ENCODE measurements at places on chromosomes 4 and X.

- DNase-seq, result no peak
Measured at GRCh38 chrX:67351411-67351810, 192.4 kb upstream of the AR start.

GRCh38 chrX:134749706-134750445 is 91.6 kb upstream of the PLAC1 start:
- DNase-seq, result no peak

GRCh38 chr4:26272654-26273615 is 47.9 kb upstream of the RBPJ start:
- DNase-seq, result no peak

- no peak for DNase-seq
Measured at GRCh38 chr4:117596917-117597480, 437.3 kb upstream of the NDST3 start.

DNA sequence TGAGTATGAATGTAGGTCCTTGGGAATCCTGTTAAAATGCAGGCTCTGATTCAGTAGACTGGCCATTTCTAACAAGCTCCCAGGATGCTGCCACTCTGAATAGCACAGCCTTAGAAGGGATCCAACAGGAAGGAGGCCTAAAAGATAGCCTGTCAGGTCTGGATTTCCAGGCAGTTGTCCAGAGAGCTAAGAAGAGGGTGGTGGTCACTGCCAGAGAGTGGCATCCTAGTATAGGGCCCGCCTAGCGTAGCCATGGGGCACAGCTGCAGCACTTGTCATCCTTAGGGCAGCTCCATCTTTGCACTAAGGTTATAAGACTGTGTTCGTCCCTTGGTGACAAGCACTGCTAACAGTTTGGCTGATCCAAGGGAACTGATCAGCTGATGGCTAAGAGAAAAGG is 20.5 kb upstream of the NUP54 start:
- DNase-seq, result no peak

DNA sequence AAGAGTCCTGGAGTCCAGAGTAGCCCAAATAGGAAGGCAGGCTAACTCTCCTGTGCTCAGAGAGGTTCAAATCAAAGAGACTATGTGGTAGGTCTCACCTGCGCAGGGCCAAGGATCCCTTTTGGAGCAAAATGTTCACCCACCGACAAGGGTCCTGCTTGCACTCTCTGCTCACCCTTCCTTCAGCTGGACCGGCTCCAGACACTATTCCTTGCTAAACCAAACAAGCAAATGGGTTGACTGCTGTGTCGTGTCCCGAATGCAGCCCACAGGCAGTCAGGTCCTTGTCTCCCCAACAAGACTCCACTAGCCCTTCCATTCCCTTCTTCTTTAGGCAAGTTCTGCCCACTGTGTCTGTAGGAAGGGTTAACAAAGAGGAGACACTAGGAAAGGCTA is 760 bp downstream of the TRMT2B start:
- DNase-seq, result peak; percentile 3

DNA sequence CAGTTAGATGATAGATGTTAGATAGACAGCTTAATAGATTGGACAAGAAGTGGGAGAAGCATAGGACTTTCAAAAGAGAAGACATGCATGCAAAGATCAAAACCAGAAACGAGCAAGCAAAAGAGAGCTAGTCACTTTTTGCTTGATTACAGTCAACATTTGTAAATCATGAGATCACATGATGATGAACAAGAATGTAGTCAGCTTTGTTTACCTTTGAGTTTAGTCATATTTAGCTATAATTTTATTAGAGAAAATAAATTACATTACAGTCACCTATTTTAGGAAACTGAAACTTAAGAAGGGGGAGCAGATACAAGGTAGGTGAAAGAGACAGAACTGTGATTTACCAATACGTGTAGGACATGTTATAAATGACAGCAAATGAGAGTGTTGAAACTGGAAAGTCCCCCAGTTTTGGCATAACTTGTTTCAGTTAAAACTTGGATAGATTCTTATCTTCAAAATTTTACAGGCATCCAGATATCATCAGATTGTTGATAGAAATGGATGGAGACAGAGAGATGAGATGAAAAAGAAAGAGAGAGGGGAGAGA is 1083.1 kb upstream of the PCDH10 start:
- DNase-seq, result no peak

DNA sequence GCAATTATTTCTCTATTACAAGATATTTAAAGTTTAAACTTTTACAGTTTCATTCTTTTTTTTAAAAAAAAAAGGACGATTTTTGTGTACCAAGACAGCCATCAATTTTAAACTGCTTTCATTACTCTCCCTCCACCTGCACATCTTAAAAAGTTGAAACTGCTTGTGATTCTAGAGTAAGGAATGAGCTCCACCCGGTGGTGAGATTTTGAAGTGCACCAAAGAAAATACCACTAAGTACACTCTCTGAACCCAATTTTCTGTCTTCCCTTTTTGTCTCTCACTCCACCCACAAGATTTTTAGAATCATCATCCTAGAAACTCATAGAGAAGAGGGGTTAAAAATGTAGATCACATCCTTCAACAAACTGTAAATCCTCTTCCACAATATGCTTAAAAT is 91.3 kb upstream of the WDR44 start:
- DNase-seq, result peak; percentile 41

- DNase-seq, result no peak
Measured at GRCh38 chr4:98363431-98363830, 102.2 kb downstream of the RAP1GDS1 start.

DNA sequence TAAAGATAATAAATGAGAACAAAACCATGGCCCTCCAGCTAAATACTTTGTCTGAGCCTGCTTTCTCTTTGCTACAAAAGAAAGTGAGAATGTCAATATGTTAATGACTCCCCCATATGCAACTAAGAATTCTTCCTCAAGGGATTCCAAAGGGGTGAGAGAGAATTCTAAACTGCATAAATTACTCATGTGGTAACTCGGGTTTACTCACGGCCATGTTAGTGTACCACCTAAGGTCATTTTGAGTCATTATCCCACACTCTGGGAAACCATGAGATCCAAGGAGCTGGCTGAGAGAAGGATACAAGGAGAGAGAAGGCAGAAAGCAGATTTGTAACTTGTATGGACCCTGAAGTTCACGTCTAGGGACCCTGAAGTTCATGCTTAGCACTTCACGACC is 190.3 kb downstream of the DHX15 start:
- DNase-seq, result no peak

DNA sequence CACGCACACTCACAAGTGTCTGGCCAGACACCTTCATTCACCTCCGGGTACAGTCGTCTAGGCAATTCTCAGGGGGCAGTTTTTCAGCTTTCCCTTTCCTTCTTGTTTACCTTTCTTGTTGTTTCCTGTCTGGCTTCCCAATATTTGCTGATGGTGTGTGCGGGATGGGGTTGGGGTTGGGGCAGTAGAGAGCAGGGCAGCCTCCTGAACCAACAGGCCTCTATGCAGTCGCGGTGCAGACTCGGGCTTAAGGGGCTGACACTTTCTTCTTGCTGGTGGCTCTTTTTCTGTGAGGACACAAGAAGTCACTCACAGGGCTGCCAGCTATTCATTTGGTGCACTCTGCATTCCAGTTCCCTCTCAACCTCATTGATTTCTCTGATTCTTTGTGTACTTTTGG is 56.4 kb downstream of the NBDY start:
- DNase-seq, result no peak

- DNase-seq, result no peak
Measured at GRCh38 chr4:189502841-189503435, 437.7 kb upstream of the FRG1 start.

DNA sequence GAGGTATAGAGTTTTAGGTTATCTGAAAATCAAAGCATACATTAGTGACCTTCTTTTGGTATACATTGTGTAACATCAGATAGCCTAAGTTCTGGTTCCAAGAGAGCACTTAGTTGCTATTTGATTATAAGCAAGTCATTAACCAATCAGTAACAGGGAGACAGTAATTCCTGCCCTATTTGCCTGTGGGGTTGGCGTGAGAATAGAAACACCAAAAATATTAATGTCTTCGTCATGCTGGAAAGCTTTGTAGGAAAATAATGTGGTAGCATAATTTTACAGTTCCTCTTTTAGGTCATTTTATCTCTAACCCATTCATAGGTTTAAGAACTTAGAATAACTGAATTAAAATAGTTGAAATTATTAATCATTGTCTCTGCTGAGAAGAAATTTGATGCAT is 37.8 kb downstream of the NPNT start:
- no peak for DNase-seq

DNA sequence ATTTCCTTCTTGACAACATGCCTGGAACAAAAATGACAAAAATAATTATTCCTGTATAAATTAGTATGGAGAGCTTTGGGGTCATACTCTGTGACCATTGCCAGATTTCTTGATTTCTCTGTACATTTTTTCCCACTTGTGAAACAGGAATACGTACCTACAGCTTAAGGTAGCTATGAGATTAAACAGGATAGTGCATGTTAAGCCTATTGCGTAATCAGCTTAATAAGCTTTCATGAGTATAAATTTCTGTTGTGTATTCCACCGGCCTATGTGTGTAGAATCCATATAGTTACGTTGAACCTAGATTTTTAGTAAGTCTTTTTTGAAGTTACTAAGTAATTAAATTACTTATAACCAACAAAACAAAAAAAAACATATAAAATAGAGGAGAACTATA is 334.9 kb downstream of the DCTD start:
- no peak for DNase-seq

DNA sequence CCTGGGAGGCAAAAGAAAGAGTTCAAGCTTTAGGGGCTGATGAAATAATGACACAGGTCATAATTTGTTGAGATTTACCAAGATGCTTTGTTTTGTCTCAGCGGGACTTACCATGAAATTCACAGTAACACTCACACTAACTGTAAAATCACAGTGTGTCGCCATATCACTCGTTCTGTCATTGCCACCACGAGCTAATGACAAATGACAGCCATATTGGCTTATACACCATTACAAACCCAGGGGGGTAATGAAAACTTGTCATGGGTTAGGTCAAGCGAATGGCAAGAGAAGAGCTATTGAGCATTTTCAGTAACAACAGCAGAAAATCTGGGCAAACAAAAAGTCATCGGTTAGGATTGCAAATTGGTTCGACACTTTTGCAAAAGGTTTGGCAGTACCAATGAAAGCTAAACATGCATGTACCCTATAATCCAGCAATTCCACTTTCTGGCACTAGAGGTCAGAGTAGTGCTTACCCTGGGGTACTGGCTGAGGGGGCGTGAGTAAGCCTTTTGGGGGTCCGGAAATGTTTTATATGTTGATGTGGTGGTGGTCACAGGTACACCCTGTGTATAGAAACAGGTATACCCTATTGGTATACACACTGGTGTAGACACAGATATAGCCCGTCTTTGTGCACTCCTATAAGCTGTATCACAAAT is 83.9 kb upstream of the RAI2 start:
- no peak for DNase-seq

DNA sequence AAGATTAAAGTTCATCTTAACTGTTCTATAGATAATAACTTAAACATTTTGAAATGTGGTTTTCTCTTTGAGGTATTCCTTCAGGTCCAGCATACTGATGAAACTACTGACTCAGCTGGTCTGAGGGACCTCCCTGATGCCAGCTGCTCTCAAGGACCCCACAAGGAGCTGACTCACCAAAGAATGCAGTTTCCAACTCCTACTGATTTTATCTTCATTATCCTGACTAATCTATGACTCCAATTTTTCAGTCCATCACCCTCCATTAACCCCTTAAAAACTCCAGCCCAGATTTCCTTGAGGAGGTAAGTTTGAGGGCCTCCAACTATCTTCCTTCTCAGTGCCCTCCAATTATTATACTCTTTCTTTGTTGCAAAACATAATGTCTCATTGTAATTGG is 1.4 kb upstream of the UGT2B4 start:
- no peak for DNase-seq

DNA sequence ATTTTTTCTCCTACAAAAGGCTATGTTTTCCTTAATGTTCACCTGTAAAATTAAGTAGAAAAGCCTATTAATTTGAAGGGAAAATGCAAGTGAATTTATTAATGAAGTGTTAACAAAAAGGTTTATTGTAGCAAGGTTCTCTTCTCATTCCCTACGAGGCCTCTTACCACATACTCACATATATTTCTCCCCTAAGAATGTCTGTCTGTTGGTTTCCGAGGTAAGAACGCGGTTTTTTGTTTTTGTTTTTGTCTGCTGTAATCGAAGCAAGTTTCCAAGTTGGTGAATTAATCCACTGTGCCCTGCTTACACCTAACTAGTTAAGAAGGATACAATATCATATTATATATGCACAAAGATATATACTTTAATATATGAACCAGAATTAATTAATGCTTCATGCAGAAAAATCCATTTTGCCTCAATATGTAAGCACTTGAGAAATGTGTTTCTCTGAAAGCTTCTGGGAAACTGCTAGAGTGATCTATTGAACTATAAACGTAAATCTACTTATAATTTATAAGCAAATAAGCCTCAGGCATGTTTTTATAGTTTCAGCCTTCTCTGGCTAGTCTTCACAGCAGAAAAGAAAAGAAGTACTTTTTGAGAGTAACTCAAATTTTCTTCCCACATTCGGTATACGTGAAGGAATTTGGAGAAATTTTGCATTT is 120.8 kb downstream of the EGF start:
- DNase-seq, result no peak

- DNase-seq, result no peak
Measured at GRCh38 chr4:126241634-126242033, 926.9 kb downstream of the FAT4 start.

GRCh38 chr4:102031406-102031805 is 240.9 kb downstream of the BANK1 start:
- no peak for DNase-seq

DNA sequence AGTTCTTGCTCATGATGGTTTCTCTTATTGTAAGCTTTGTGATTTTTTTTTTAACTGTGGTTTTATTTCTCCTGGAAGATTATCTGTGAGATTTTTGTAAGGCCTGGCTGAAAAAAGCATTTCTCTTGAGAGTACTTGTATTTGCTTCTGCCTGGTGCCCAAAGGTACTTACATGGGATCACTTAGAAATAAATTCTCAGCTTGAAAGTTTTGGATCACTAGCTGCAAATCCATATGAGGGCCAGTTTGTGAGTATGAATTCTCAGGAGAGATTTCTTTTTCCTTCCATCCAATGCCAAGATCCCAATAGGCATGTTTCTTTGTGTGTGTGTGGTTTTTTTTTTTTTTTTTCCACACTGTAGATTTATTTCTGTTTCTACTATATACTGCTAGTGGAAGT is 1884.7 kb upstream of the PCDH7 start:
- no peak for DNase-seq

GRCh38 chr4:152942346-152942745 is 6.2 kb downstream of the FHDC1 start:
- no peak for DNase-seq

- DNase-seq, result no peak
Measured at GRCh38 chrX:53286171-53286570, 4.8 kb upstream of the IQSEC2 start.

DNA sequence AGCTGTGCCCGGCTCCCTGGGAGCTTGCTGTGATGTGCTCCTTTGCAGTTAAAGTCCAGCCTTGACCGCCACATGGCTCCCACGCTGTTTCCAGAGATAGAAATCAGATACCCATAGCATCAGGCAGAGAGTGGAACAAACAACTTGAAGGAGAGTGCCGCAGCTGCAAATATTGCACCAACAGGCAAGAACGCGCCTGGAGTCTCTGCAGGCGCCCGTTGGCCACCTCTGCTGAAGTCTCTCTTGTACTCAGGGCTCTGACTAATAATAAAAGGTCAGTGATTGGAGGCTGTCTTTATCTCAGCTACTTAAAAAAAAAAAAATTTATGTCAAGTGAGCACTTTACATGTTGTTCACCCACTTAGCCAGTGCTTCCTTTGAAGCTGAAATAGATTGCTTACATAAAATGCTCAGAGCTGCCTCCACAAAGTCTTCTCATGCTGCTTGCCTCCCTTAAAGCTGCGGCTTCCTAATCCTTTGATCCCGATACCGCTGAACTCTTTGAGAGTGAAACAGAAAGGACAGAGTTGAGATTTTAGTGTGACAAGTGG is 30.9 kb upstream of the TENM3 start:
- DNase-seq, result no peak

All from activated CD4-positive, alpha-beta T cell treated with anti-CD3 and anti-CD28 coated beads, Interleukin-2, amount 50 U/mL, for 48 hours (primary cell).